ENCODE measurements at places on chromosomes 12 and 14.

- no peak for DNase-seq
Measured at GRCh38 chr14:96203635-96204034, 1.0 kb upstream of the BDKRB2 start.

- no peak for DNase-seq
Measured at GRCh38 chr12:25977047-25977446, 18.6 kb downstream of the RASSF8 start.

DNA sequence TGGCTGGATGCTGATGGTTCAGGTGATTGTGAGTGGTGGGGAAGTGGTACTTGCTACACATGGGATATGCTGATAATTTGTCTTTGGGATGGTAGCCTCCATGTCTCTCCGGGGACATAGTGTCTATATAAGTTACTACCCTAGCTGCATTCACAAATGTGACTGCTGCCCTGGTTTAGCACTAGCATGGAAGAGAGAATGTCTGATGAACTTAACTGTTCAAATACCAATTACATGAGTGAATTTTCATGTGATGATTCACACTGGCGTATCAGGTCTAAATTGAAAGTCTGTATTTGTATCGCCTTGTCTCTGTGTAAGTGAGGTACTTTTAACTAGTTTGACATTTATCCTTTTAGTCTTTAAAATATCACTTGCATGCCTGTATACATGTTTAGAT is 34.4 kb downstream of the ATF7IP start:
- no peak for DNase-seq

- no peak for DNase-seq
Measured at GRCh38 chr14:24826390-24826789, 192.4 kb upstream of the GZMB start.

- no peak for DNase-seq
Measured at GRCh38 chr12:46518169-46518568, 145.6 kb upstream of the SLC38A2 start.

DNA sequence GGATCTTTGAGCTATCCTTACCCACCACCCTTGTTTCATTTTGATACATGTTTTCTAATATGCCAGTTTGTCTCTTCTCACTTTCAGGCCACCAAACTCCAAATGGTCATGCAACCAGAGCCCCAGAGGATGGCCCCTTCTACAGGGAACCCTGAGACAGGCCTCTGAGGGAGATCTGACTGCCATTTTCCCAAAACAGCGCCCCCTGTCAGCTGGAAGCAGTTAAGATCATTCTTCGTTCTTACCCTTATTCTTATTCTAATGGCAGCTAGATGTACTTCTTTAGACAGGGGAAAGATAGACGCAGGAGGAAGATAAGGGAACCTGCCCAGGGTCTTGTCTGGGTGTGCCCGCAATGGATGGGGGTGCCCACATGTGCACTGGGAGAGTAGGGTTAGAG is 38.4 kb downstream of the C12orf56 start:
- no peak for DNase-seq

Measured in WERI-Rb-1 (cell line).